Psoas muscle (tissue), 8 donors: ENCODE measurements at places on chromosomes 11 and 22. TPM values are rescaled to one million over a fixed set of nuclear protein-coding genes. Genes with fewer than 3 reads are reported as not detected.

The PTGDR2 gene
- 1.0 TPM for total RNA-seq

The GRIK4 gene
- total RNA-seq = 0.11 TPM

The ZP1 gene
- not detected for total RNA-seq

GRCh38 chr11:102451041-102451680 is 1.4 kb downstream of the TMEM123 start:
- H3K4me3 ChIP-seq = peak overlapping the region; percentile 94
- peaks cover 14% of the 10 kb centered on the region for H3K36me3 ChIP-seq
- H3K27ac ChIP-seq = peak overlapping the region; percentile 83
- no peak for DNase-seq
- H3K27me3 ChIP-seq = no peaks in the 10 kb centered on the region
- peaks cover 8% of the 10 kb centered on the region for H3K4me1 ChIP-seq

DNA sequence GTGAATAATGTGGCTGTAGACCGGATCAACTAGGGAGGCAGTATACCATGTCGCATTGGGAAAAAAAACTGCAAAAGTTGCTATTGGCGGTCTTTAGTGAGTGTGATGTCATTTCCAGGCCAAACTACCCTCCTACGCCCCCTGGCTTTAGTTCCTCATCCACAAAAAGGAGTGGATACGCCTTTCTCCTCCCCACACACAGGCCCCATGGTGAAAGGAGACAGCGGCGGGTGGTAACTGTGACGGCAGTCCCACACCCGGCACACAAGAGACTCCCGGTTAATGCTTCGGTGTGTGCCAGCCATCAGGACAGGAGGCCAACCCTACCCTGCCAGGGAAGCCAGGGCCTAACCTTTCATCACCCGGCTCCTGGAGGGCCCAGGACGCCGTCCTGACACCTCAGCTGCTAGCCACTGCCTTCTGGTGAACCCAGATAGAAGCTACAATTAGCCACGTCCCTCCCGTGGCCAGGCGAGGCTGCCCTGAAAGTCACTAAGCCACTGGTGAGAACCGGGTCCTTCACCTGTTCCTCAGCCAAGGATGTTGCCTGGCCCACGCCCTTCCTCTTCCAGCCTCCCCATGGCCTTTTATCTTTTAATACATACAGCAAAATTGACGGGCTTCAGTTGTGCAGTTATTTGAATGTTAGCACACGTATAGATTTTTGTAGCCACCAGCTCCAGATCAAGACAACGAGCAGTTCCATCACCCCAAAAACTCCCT is 10.8 kb downstream of the TP53I11 start:
- peak; percentile 64 for DNase-seq
- peaks cover 10% of the 10 kb centered on the region for H3K4me1 ChIP-seq
- H3K4me3 ChIP-seq = no peak overlapping the region

DNA sequence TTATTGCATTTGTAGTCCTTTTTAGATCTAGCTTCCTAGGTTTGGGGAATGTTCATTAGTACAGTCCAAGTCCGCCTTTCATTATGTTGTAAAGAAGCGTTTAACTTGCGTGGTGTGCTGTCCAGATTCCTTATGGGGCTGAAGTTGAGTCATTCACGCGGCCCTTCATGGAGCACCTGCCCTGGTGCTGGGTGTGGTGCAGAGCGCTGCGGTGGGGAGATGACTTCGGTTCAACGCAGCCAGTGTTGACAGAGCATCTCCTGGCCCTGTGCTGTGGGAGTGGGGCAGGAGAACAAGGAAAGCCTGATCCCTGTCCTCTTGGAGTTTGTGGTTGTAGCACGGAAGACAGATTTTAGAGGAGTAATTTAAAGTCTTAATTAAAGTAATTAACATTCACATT is 152.0 kb downstream of the TBC1D22A start:
- H3K4me1 ChIP-seq = no peaks in the 10 kb centered on the region
- no peaks in the 10 kb centered on the region for H3K27me3 ChIP-seq
- no peak overlapping the region for H3K4me3 ChIP-seq
- no peaks in the 10 kb centered on the region for H3K36me3 ChIP-seq
- no peak overlapping the region for H3K27ac ChIP-seq

DNA sequence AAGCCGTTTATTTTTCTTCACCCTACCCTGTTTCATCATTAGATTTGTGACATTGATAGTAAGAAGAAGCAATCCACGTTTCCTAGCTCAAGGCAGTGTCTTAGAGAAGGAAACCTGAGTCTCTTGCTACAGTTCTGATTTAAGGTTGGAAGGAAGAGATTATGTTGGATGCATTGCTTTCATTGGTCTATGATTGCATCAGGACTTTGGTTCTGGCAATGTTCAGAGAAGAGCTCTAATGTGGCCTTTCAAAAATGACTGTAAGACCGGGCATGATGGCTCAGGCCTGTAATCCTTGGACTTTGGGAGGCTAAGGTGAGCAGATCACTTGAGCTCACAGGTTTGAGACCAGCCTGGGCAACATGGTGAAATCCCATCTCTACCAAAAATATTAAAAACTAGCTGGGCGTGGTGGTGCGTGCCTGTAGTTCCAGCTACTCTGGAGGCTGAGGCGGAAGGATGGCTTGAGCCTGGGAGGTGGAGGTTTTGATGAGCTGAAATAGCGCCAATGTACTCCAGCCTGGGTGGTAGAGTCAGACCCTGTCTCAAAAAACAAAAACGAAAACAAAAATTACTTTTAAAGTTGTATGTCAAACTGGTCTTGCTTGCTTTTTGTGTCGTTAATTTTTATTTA is 4.1 kb downstream of the NUCB2 start:
- H3K4me1 ChIP-seq = no peaks in the 10 kb centered on the region
- DNase-seq = no peak
- H3K27ac ChIP-seq = no peak overlapping the region
- H3K36me3 ChIP-seq = no peaks in the 10 kb centered on the region
- H3K4me3 ChIP-seq = no peak overlapping the region
- H3K27me3 ChIP-seq = no peaks in the 10 kb centered on the region

- H3K36me3 ChIP-seq = no peaks in the 10 kb centered on the region
- no peaks in the 10 kb centered on the region for H3K4me1 ChIP-seq
- no peaks in the 10 kb centered on the region for H3K27me3 ChIP-seq
- no peak overlapping the region for H3K4me3 ChIP-seq
- DNase-seq = no peak
Measured at GRCh38 chr11:28223577-28223976, 115.4 kb downstream of the METTL15 start.

DNA sequence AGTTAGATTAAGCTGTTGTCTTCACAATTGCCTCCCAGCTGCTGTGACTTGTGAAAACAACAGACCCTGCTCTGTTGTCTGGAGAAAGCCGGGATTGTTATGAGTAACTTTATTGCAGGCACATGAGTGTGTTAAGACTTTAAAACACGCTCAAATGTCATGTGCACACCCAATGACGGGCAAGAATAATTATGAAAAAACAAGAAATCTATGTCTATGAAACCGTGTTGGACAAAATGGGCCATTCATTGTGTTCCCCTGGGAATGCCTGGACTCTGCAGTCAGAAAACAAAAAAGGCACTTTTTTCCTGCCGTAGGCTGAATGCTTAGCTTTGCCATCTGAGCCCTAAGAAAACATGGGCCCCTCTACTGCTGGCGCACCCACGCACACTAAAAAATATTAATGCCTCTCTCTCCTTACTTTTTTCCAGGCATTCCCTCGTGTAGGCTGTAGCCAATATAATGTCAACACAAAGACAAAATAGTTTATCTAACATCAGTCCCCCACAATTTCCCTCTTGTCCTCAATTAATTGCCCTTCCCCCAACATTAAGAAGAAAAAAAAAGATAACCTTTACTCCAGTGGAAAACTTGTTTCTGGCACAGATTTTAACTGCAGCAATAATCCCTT is 207.9 kb downstream of the SOX6 start:
- H3K4me1 ChIP-seq = peaks cover 28% of the 10 kb centered on the region
- H3K36me3 ChIP-seq = no peaks in the 10 kb centered on the region
- H3K4me3 ChIP-seq = no peak overlapping the region
- H3K27me3 ChIP-seq = no peaks in the 10 kb centered on the region

DNA sequence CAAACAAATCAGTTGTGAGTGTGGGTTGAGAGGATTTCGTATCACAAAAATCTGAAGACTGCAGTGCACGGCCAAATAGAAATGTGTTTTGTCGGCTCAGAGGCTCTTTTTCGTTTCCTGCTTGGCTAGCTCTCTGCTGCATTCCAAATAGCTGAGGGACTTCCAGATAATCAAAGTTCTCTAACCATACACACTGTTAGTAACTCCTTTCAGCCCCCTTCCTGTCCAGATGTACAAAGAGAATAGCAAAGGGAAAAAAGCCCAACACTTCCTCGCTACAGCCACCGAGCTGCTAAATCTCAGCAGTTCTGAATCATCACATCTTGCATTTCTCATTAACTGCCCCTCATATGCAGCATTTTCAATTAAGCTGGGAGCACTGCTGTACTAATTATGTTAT is 203.1 kb downstream of the TENM4 start:
- H3K27me3 ChIP-seq = no peaks in the 10 kb centered on the region
- no peaks in the 10 kb centered on the region for H3K36me3 ChIP-seq
- DNase-seq = no peak
- peak overlapping the region; percentile 30 for H3K27ac ChIP-seq

- no peak overlapping the region for H3K27ac ChIP-seq
- no peak for DNase-seq
- H3K4me1 ChIP-seq = no peaks in the 10 kb centered on the region
- H3K36me3 ChIP-seq = no peaks in the 10 kb centered on the region
Measured at GRCh38 chr11:133785795-133786340, 59.4 kb downstream of the SPATA19 start.

- H3K4me3 ChIP-seq = no peak overlapping the region
- H3K27ac ChIP-seq = no peak overlapping the region
- no peaks in the 10 kb centered on the region for H3K4me1 ChIP-seq
Measured at GRCh38 chr11:46970913-46971625, 34.5 kb downstream of the CSTPP1 start.

DNA sequence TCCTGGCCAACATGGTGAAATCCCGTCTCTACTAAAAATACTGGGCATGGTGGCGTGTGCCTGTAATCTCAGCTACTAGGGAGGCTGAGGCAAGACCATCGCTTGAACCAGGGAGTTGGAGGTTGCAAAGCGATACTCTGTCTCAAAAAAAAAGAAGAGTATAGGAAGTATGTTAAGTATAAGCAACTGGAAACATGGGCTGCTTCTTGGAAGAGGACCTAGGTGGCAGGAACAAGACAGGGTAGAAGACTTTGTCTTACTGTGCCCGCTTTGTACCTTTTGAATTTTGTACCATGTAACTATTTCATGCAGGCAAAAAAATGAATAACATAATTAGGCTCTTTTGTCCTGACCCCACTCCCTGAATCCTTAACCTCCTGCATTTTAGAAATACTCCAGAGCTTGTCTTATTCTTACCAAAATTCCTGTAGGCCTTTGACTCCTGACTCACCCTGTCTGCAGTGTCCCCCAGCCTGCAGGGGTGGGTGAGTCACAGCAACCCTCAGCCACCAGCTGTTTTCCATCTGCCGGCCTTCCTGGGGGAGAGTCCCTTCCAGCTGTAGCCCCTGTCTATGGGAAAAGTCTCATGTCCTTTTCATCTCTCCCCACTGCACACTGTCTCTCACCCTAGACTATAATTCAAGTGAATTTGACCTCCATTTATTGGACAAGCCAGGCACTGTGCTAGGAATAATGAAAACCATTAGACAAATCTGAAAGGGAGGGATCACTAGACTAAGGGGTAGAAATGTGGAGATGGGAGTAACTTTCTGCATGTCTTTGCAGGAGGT is 41.8 kb downstream of the TXN2 start:
- H3K4me1 ChIP-seq = no peaks in the 10 kb centered on the region
- no peaks in the 10 kb centered on the region for H3K36me3 ChIP-seq
- H3K27ac ChIP-seq = peak overlapping the region; percentile 9

DNA sequence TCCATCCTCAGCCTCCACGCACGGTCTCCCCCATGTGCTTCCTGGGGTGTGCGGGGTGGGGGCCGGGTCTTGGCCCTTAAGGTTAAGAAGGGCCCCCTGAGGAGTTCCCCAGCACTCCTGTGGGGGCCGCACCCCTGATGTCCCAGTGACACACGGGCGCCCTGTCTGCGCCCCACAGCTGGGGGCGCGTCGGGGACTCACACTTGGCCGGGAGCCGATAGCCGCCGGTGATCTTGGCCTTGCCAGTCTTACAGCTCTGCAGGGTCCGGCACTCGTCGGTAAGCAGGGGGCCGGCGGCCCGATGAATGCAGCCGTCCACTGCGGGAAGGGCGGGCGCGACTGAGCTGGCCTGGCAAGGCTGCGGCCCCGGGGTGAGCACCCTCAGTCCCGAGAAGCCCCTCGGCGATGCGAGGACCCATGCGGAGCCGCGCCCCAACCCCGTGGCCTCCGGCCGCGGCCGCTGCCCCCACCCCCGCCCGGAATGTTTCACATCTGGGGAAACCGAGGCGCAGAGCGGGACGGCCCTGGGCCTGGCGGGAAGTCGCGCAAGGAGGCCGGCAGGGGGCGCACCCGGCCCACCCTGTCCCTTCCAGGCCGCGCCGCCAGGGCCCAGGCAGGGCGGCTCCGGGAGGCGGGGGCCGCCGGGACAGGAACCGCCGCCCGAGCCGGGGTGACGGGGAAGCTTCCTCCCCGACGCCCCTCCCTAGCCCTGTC is 13.9 kb downstream of the OTUB1 start:
- no peaks in the 10 kb centered on the region for H3K27me3 ChIP-seq
- peaks cover 35% of the 10 kb centered on the region for H3K36me3 ChIP-seq
- H3K27ac ChIP-seq = no peak overlapping the region
- peak; percentile 86 for DNase-seq
- peaks cover 10% of the 10 kb centered on the region for H3K4me1 ChIP-seq
- H3K4me3 ChIP-seq = peak overlapping the region; percentile 53

- no peaks in the 10 kb centered on the region for H3K36me3 ChIP-seq
- DNase-seq = no peak
- H3K27ac ChIP-seq = no peak overlapping the region
- H3K4me1 ChIP-seq = no peaks in the 10 kb centered on the region
Measured at GRCh38 chr11:12152321-12152720, 41.9 kb downstream of the MICAL2 start.

DNA sequence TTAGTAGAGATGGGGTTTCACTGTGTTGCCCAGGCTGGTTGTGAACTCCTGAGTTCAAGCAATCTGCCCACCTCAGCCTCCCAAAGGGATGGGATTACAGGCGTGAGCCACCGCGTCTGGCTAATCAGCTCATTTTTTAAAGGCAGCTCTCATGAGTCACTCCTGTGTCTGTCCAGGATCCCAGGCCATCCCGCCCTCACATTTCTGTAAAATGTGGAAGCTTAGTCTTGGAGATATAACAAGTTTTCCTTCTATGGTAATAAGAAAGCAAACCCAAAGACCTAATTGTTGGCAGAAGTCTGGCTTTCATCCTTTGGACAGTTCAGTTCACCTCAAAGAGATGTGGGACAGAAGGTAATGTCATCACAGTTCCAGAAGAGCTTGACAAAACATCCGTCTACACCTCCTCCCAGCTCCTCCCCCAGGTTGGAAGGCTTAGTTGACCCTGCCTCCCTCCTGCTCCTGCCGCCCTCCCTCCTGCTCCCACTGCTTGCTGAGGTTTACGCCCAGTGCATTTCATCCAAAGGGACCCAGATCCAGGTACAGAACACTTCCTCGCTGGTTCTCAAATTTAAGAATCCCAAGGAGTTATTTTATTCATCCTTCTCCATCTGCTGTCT is 6.4 kb downstream of the DRD2 start:
- DNase-seq = no peak
- no peaks in the 10 kb centered on the region for H3K36me3 ChIP-seq
- no peak overlapping the region for H3K27ac ChIP-seq
